Caco-2 (cell line): ENCODE measurements at places on chromosomes 7 and 10.

- DNase-seq, result no peak
Observed at GRCh38 chr10:123990889-123991288, 99.3 kb upstream of the CPXM2 start.

GRCh38 chr7:102198417-102198956, 88.2 kb upstream of the SH2B2 start:
- DNase-seq, result no peak

DNA sequence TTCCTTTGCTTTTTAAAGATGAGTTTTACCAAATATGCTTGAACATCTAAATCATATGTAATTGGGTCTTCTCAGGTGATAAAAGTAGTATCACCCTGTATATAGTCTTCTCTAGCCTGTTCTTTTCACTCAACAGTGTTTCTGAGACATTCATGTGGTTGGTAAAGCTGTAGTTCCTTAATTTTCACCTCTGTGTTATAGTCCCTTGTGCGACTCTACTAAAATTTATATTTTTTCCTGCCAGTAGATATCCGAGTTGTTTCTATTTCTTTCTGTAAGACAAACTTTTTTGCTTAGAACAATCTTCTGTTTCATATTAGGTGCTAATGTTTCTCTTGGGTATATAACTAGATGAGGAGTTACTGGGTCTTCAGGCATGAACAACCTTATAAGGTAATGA, 35.6 kb downstream of the SYPL1 start:
- DNase-seq, result no peak

DNA sequence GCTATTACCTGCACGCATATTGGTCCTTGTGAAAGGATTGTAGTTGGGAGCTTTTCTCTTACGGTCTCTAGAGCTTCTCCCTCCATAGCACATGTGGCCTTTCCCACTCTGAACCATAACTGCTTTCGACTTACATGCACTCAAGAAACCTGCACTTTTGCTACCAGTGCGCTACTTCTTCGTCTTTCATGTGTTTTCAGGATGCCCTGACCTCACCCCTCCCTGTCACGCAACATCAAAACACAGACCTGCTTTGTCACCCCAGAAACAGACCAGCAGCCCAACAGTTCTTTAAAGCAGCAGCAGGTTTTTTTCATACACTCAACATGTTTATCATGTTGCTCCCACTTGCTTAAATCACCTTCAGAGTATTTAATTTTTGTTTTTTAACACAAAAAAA, 243.5 kb upstream of the TCF7L2 start:
- DNase-seq, result no peak

- DNase-seq, result no peak
Observed at GRCh38 chr10:10873289-10873688, 144.4 kb upstream of the CELF2 start.

DNA sequence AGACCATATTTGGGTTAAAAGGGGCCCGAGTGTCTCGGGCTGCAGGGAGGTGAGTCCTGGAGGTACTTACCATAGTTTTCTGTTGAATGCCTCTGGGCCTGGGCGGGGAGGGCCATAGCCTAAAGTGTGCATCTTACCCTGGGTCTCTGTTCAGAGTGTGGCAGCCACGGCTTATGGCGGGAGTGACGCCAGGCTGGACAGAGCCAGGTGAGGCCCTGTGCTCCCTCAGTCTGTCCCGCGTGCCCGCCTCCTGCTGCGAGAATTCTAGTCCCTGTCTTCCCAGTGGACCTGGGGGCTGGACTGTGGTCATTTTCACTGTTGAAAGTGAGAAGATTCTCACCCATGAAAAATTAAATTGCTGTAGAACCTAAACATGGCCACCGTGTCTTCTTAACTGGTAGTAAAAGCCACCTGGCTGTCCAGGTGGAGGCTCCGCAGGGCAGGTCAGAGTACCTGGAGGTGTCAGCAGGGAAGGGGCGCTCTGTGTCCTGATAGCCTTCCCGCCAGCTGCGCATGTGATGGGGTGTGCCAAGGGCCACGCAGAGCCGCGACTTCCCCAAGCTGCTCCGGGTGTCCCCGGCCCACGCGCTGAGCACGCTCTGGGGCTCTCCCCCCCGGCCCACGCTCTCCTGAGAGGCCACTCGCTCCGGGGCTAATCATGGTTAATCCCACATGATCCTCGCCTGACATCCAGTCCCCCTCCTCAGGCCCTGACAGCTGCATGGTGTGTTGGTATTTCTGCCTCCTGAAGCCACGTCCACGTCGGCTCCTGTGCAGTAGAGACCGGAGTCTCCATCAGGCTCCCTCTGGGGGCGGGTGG, 20.3 kb downstream of the INPP5A start:
- no peak for DNase-seq

GRCh38 chr10:92761571-92761970, 71.8 kb downstream of the HHEX start:
- DNase-seq, result no peak

GRCh38 chr10:86218842-86219241, 147.8 kb downstream of the GRID1 start:
- no peak for DNase-seq

GRCh38 chr7:114652041-114652440, 237.4 kb downstream of the FOXP2 start:
- DNase-seq, result no peak

DNA sequence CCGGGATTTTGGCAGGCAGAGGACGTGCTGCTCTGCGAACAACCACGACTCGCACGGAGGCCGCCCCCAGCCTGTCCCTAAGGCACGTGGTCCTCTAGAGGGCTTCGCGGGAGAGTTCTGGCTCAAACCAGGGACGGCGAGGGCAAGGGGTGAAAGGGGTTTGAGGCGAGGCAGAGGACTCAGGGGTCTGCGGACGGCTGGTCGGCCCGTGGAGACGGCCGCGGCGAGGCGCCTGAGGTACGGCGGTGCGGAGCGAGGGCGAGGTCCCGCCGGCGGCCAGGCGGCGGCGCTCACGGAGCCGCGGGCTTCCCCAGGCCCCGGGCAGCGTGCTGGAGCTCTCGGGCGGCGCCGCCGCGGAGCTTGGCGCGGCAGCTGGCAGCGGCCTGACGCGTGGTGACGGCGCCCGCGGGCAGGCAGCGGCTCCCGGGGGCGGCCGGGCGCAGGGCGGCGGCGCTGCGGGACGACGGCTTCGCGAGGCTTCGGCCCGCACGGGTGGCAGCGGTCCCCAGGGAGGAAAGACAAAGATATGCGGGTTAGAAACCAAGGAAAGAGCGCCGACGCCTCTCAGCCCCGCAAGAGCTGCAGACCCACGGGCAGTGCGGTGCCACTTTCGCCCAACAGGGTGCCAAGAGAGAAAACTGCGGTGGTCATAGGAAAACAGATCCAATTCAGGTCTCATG, 44.8 kb downstream of the ZNF800 start:
- peak; percentile 54 for DNase-seq

DNA sequence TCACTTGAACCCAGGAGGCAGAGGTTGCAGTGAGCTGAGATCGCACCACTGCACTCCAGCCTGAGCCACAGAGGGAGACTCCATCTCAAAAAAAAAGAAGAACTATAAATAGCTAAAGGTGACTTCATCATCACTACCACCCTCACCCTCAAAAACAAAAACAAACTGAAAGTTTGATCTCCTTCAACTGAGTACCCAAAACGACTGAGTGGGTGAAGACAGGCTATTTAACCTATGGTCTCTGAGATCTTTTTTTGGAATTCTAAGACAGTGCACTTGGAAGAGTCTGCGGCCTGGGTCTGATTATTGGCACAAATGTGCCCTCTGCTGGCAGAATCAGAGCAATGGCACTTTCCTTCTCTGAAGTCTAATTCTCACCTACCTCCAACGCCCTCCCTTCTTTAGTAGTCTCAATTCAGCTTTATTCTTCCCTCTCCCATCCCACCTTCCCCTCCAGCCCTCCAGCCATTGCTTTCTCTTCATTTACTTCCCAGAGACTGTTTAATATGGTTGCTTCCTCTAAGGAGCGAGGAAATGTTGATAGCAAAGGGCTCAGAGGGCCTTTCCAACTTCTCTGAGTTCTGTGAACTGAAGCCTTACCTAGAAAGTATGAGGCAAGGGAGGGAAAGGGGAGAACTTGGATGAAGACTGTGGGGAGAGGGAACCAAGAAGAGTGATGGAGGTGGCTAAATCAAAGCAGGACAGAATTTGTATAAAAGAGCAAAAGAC, 2.9 kb upstream of the MYOZ1 start:
- peak; percentile 58 for DNase-seq

DNA sequence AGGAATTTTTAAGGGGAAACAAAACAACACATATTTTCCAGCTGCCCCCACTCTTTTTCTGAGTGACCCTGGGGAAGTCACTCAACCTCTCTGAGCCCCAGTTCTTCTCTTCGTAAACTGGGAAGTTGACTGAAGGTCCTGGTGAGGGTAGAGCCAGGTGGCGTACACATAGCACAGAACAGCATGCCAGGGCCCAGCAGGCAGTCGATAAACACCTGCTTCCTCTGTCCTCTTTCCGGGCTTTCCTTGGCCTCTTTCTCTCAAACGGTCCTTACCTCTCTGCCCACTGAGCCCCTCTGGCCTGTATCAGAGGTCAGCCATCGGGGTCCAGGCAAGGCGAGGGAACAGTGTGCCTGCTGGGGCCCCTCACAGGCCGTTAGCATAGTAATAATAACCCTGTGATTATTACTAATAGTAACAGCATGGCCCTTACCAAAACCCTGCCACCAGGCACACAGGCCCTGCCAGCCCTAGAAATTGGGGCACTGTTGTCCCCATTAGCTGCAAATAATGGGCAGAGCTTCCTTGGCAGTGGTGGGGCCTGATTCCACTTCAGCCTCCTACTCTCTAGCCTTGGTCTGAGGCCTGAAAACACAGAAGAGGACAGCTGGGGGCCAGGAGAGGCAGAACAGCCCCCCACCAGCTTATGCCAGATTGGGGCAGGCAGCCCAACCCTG, 37.3 kb upstream of the SLC29A3 start:
- DNase-seq, result no peak

GRCh38 chr7:22934023-22934422, 79.9 kb downstream of the HYCC1 start:
- DNase-seq, result no peak

GRCh38 chr7:99997545-99998137, 17.8 kb upstream of the ZKSCAN1 start:
- peak; percentile 77 for DNase-seq

DNA sequence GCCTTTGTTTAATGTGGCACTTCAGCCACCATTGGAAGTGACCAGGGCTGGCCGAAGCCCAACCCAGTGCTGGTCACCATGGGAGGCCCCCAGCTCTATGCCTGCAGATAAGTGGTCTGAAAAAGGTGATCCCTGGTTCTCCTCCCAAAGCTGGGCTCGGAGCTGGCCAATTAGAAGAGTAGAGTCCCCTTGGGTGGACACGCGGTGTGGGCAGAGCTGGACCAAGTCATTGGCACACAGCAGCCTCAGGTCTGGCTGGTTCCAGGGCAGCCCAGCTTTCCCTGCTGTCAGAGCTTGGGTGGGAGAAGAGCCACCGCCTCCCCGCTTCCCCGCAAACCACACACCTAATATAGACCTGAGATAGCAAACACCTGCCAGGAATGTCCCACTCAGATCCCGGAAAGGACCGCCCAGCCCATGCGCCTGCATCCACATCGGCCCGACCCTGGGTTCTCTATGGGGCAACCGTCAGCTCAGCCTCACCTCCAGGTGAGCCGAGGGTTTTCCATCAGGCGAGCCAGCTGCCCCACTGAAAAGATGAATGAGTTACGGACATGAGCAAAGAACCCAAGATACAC, 84.3 kb downstream of the TCERG1L start:
- no peak for DNase-seq

DNA sequence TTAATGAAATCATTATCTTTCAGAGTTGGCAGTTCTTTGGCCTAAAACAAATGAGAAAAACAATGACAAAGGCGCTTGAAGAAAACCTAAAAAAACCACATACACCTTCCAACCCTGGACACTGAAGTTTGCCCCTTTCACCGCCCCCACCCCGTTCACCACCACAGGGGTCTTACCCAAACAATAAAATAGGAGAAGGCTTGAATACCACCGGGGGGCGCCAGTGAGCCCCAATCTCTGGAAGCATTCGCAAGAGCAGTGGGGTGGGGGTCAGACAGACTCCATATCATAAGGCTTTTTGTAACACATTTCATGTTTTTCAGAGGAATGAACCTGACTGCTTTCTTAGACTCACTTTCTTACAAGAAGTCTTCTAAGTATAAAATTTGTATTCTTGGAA, 163.6 kb downstream of the PIP4K2A start:
- DNase-seq, result peak; percentile 56

DNA sequence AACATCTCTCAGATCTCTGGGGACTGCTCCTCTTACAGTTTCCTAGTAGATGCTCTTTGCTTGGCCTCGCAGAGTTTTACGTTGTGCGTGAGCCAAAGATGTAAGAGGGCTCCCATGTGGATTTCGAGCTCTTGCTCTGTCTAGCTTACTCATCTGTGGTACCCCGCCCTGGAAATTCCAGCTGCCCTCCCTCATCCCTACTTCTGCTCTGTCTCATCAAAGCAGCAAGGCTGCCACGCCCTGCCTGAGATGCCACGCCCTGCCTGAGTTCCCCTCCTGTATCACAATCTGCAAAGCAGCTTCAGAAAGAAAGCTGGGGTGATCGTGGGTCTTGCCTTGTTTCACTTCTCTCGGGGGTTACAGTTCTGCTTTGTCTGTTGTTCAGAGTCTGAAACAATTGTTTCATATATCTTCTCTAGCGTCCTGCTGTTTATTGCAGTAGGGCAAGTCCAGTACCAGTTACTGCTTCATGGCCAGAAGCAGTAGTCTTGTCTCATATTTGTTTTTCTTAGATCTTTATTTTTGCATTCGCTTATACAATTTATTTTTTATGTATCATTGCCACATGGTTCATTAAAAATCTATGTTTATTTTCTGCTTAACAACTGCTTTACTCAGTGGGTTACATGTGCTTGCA, 36.1 kb upstream of the CCNY start:
- DNase-seq, result peak; percentile 58

DNA sequence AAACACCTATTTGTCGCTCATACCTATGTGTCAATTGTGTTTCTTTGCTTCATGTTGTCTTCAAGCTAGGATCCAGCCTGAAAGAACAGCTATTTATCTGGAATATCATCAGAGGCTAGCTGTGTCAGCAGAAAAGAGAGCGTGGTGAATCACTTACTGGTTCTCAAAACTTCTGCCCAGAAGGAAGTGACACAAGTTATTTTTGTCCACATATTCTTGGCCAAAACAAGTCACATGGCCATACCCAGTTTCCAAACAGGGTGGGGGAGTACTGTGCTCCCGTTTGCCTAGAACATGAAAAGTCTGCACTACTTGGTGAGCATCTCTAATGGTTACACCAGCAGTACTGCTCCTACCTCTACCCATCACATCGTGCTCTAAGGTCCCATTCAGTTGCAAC, 160.9 kb upstream of the CSTF2T start:
- no peak for DNase-seq

- no peak for DNase-seq
Observed at GRCh38 chr10:69744971-69745370, 56.7 kb upstream of the COL13A1 start.

GRCh38 chr7:86923527-86923926, 135.9 kb downstream of the ELAPOR2 start:
- DNase-seq, result no peak

- DNase-seq, result no peak
Observed at GRCh38 chr10:86632009-86632800, 22.1 kb upstream of the OPN4 start.

DNA sequence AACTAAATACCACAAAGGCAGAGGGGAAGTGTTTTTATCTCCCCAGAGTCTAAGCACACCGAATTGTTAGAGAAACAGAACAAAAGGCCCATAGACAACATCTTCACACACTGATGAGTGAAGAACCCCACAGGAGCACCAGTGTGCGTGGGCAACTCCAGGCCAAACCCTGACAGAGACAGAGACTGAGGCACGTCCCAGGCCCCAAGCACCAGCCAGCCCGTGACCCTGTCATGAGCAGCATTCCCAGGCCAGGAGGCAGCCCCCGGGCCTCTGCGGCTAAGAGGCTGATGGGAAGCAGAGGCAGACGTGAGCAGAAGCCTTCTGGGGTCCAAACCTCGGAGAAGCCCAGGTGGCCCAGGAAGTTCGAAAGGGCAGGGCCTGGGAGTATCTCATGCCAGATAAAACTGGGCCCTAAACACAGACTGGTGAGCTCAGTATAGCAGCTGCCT, 184.4 kb downstream of the TCERG1L start:
- DNase-seq, result peak; percentile 0
